ENCODE measurements at places on chromosomes 12 and 14. TPM values are rescaled to one million over a fixed set of nuclear protein-coding genes. Genes with fewer than 3 reads are reported as not detected.

Gene LAG3
- total RNA-seq: under 0.01 TPM

Gene RFLNA
- total RNA-seq: under 0.01 TPM

Gene LMNTD1
- under 0.01 TPM for total RNA-seq

Gene ESRRB
- not detected for total RNA-seq

Gene GPR33
- not detected for total RNA-seq

Gene RPGRIP1
- total RNA-seq: 0.39 TPM

Gene KIF5A
- under 0.01 TPM for total RNA-seq

Gene RNASE3
- not detected for total RNA-seq

Gene SPRING1
- total RNA-seq: 18.7 TPM

Gene KERA
- not detected for total RNA-seq

Gene LRFN5
- not detected for total RNA-seq

Gene ACVR1B
- total RNA-seq: 8.3 TPM

Gene NPFF
- not detected for total RNA-seq

Gene SLC38A2
- total RNA-seq: 539 TPM

Gene RNASE2
- not detected for total RNA-seq

Gene SOCS4
- 12.5 TPM for total RNA-seq

Gene PTPRO
- under 0.01 TPM for total RNA-seq

Gene VRTN
- total RNA-seq: not detected

Gene C12orf50
- total RNA-seq: not detected

Gene PLA2G1B
- not detected for total RNA-seq

Gene MYO1A
- total RNA-seq: under 0.01 TPM

Gene APOF
- total RNA-seq: not detected

Gene KRT82
- not detected for total RNA-seq

Gene SYCP3
- total RNA-seq: not detected

Gene HVCN1
- total RNA-seq: 3.9 TPM

Gene PDE3A
- 0.51 TPM for total RNA-seq

Gene MYH7
- not detected for total RNA-seq

Gene TAPBPL
- total RNA-seq: 13.5 TPM

Gene SLC16A7
- total RNA-seq: 3.3 TPM

Gene LBHD2
- total RNA-seq: not detected

Gene GTF2H3
- 20.7 TPM for total RNA-seq

Gene PTGER2
- total RNA-seq: not detected

Gene TSPAN8
- not detected for total RNA-seq
